ENCODE measurements at places on chromosomes 6 and 20.

DNA sequence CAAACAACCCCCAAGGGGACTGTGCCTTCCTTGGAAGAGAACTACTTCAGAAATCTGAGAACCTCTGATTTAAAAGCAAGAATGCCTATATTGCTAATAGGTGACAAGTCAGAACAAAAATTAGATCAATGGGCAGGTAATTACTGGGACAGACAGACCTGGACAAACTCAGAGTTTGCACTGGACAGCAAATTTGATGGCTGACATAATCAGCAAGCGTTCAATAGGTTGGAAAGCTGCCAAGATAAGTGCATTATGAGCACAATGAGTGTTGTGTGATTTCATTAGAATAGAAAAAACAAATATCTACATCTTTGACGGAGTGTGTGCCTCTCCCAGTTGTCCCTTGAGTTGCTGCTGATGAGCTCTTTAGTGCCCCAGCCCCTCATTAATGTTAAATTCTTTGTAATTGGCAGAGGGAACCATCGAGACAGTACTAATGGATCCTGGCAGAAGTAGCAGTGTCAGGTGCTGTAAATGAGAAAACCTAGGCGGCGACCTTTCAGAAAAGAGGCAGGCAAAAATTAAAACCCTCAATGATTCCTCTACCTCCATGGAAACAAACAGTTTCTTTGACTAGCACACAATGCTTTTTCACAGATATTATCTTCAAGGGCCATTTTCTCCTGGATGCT is 116.5 kb upstream of the COL21A1 start:
- DNase-seq = no peak

- peak; percentile 62 for DNase-seq
Measured at GRCh38 chr6:106979435-106979884, 4.9 kb upstream of the CD24 start.

- DNase-seq = no peak
Measured at GRCh38 chr20:25541676-25542075, 43.7 kb downstream of the NINL start.

DNA sequence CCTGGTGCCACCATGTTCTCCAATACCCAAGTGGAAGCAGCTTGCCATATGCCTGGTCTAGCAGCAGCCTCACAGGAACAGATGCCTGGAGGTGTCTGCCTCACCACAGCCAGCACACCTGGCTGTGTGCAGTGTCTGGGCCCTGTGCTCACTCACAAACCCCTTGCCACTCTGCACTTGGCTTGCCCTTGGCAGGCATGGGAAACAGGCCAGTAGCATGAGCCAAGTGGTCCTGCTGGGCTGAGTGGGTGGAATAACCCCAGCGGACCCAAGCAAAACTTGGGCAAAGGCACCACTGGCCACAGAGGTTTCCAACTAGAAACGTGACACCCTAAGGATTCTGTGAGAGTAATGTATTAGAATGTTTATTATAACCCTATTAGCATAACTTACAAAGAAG is 600.5 kb upstream of the GJE1 start:
- DNase-seq = no peak

DNA sequence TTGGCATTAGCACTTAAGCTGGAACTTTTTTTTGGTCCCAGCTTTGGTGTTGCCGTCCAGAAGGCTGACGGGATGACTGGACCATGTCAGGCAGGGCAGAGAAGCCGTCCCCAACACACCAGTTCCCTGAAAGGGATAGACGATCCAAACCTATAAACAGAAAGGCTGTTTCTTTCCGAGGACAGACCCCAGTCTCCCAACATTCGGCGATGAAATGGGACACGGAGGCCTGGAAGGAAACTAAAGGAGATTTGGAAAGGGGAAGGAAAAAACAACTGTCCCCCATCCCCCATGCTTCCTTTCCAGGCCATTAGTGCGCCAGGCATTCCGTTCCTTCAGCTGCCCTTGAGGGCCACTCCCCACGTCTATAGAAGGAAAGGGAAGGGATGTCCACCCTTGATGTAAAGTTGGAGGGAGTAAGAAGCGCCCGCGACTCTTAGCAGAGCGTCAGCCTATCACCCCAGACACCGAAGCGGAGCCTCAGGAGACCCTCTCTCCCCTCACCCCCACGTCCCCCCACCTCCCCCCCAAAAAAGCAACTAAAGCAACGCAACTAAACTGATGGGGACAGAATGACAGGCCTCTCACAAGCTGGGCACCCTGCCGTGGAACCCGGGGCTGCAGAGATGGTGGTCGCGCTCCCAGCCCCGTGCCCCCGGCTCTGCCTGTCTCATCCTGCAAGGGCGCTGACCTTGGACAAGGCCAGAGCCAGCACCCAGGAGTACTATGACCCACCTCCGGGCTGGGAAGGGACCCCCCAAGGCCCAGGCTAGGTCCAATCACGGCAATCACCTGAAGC is 638 bp downstream of the BLCAP start:
- DNase-seq = no peak

DNA sequence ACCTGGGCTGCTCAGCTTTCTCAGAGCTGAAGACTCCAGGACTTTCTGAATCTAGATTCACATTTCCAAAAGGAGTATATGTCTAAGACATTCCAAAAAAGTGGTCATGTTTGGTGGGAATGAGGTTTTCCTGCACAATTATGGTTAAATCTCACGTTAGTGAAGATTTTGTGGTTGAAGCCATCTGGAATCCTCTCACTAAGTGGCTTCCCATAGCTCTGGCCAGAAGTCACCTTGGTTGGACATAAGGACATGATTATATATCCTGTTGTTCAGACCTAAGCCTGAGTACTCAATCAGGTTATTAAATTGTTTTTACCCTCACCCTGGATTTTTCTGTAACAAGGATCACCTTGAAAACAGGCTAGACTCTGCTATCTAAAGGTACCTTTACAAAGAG is 176.1 kb upstream of the PLN start:
- no peak for DNase-seq

DNA sequence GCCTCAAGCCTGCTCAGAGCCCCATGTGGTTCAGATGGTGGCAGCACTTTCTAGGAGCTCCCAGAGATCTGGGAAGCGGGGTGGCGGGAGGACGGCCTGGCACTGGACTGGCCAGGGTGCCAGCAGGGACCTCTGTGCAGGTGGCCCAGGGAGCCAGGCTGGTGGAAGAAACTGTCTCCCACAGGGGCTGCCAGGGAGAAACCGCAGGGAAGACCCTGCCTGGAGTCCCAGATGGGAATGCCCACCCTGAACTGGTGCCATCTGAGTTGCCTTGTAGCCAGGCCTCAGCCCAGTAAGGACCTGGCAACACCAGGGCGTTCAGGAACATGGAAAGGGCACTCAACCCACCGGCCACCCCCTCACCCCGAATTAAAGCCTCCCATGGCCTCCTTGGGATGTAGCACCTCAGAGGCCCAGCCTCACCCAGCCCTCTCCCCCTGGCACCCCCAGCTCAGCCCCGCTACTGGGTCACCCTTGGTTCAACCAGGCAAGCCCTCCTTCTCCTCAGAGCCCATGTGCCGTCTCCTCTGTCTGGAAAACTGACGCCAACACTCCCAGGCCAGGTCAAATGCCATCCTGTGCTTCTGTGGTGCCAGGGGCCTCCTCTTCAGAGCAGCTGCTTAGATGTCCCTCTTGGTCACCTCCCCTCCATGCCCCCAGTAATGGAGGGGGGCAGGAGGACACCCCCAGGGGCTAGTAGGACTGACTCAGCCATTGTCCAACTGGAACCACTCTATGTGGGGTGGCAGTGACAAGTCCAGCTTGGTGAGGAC is 5.9 kb upstream of the C20orf144 start:
- no peak for DNase-seq

- DNase-seq = no peak
Measured at GRCh38 chr6:44708208-44708607, 320.7 kb downstream of the CDC5L start.

DNA sequence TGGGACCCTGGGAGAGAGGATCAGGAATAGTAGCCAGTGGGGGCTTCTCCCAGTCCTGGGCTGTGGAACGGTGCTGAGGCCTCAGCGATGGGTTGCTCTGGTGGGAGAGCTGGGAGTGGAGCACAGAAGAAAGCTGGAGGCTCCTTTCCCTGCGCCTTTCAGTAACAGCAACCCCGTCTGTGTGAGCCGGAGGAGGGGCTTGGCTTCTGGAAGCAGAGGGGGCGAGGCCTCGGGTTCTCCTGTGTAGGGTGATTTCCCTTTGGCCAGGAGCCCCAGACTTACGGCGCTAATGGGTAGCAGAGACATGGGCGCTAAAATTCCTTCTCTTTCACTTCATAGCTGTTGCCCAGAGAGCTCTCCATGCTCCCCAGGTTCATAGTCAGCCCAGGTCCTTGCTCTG is 55.0 kb downstream of the DAAM2 start:
- no peak for DNase-seq

- DNase-seq = no peak
Measured at GRCh38 chr6:10381133-10381829, 33.6 kb downstream of the TFAP2A start.

- no peak for DNase-seq
Measured at GRCh38 chr6:49949062-49949461, 14.9 kb downstream of the DEFB114 start.

- DNase-seq = no peak
Measured at GRCh38 chr20:24017458-24017755, 28.8 kb upstream of the GGTLC1 start.

- no peak for DNase-seq
Measured at GRCh38 chr6:153043719-153044118, 41.2 kb upstream of the MTRF1L start.

DNA sequence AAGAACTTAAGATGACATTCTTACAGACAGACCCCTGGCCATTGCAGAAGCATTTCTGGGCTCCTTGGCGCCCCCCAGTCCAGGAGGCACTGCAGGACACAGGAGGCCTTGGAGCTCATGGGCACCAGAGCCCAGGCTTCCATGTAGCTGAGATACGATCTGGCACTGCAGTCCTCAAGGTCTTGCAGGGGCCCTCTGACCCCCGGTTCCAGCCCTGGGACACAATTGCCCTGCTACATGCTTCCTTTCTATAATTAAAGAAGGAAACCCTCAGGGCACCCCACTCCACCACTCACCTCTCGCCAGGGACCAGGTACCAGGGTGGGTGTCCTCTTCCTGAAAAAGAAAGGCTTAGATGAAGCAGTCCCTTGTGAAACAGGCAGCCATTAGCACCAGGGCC is 33.6 kb downstream of the WFDC3 start:
- no peak for DNase-seq

- DNase-seq = no peak
Measured at GRCh38 chr6:157145656-157146285, 177.5 kb downstream of the TMEM242 start.

DNA sequence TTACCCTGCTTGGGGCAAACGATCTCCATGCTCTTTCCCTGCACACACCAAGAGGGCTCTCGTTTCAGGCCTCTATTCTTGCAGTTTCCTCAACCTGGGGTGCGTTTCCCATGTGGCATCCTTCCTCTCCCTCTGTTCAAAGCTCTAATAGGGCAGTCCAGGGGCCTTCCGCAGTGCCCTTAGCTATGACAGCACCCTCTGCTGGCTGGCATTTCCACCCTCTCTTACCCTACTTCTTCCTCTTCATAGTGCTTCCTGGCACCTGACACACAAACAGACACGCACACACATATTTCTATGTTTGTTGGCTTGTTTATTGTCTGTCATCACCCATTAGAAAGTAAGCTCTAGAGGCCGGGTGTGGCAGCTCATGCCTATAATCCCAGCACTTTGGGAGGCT is 294.0 kb downstream of the CLIC5 start:
- no peak for DNase-seq

- DNase-seq = no peak
Measured at GRCh38 chr6:111663692-111664564, 58.2 kb upstream of the TRAF3IP2 start.

DNA sequence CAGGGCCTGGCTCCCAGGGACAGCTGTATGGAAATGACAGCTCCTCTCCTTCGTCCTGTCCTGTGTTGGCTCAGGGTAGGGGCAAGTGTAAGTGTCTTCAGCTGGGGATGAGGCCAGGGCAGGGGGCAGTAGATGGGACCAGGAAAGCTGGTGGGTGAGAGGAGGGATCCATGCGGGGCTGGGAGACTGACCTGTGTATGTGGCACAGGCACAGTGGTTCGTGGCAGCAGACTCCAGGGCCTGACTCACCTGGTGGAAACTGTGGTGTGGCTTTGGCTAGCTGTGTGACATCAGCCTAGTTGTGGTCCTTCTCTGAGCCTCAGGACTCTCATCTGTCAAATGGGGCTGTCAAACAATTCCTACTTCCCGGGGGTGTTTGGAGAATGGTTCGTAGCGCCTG is 13.7 kb upstream of the SCRT2 start:
- DNase-seq = no peak

DNA sequence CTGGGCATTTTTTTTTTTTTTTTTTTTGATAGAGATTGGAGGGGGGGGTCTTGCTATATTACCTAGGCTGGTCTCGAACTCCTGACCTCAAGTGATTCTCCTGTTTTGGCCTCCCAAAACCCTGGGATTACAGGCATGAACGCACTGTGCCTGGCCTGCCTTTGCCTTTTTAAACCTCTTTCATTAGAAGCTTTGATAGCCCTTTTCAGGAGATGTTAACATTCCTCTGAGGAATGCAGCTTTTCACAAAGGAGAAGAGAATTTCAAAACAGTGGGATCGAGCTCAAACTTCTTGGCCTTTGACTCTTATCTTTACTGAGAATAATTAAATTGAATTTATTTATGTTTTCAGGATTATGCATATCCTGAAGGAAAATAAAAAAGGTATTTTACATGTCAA is 31.3 kb downstream of the SLC26A8 start:
- DNase-seq = no peak

DNA sequence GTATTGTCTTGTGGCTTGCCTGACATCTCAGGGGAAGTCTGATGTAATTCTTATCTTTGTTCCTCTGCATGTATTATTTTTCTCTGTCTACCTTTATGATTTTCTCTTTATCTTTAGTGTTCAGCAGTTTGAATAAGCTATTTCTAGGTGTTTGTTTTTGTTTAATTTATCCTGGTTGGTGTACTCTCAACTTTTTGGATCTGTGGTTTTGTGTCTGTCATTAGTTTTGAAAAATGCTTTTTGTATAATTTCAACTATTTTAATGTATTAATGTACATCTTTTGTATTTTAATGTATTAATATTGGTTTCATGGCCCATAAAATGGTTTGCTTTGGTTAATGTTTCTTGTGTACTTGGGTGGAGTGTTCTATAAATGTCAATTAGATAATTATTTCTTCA is 15.9 kb upstream of the APCDD1L start:
- DNase-seq = no peak

DNA sequence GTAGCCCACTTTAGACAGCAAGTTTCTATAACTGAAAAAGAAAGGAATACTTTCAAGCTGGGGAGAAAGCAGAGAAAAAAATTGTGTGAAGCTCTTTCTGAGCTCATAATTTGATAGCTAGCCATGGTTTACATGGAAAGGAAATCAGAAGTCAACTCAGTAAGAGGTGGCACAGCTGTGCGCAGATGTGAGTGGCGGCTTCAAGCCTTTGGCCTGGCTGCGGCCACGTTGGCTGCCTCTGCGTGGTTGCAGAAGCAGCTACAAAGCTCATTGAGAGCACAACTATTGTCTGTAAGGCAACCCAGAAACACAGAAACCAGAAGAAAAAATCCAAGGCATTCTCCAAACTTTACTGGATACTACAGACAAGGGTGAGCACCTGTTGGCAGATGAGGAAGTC is 136.9 kb downstream of the SASH1 start:
- no peak for DNase-seq

DNA sequence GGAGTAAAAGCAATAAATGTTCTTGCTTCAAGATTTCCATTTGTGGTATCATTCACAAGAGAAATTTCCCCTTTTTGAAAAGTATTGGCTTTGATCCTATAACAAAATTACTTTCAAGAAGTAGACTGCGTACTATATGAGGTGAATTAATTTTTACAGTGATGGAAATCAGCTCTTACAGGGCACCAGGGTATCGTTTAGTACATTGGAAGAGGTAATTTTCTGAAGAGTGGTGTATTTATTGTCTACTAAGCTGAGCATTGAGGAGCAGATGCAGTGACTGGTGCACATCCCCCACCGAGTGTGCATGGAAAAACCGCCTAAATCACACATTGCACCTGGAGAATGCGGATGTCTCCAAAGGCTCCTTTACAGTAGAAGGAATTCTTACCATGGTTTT is 209.5 kb downstream of the SAMD5 start:
- DNase-seq = no peak
